ENCODE measurements at places on chromosomes 4 and X.

GRCh38 chr4:61277785-61278760 lies 77.9 kb downstream of the ADGRL3 start:
- DNase-seq = no peak

GRCh38 chr4:72312032-72312650 lies 256.9 kb downstream of the ADAMTS3 start:
- no peak for DNase-seq

DNA sequence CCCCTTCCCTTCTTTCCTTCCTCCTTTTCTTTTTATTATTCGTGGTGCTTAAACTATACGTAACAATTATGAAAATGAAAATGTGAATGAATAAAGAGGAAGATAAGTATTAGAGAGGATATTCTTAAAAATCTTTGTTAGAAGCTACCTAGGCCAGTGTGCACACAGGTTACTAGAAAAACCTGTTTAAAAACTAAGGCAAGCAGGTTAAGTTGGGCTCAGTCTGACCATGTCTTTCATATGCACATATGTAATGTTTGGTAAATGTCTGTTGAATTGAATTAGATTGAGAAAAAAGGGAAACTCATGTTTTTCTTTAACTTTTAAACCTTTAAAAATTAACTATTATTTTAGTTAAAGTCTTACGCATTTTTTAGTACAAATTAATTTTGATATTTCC lies 7.8 kb downstream of the SHROOM3 start:
- no peak for DNase-seq

GRCh38 chr4:126530996-126531585 lies 1101.7 kb upstream of the INTU start:
- DNase-seq = no peak

GRCh38 chrX:110157444-110157843 lies 154.5 kb downstream of the TMEM164 start:
- DNase-seq = no peak

DNA sequence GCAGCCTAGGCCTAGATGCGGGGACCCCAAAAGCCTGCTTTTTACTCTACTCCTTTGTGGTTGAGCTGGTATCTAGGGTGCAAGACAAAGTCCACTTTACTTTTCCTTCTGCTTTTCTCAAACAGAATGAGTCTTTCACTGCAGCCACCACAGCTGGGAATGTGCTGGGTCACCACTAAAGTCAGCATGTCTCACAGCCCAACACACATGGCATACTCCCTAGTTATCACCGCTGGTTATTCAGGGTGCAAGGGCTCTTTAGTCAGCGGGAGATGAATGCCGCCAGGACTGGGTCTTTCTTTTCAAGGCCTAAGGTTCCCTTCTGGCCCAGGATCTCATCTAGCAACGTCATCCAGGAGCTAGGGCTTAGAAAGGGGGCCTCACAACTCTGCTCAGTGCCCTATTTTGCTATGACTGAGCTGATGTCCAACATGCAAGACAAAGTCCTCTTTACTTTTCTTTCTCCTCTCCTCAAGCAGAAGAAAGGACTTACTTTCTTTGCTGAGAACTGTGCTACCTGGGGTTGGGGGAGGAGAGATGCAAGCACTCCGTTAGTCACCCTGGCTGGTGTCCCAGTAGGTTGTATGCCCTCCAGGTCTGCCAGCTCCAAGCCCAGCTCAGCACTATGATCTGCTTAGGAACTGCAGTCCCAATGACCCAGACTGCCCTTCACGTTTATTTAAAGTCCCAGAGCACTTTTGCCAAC lies 22.9 kb upstream of the STPG2 start:
- no peak for DNase-seq

- DNase-seq = no peak
Measured at GRCh38 chrX:140034916-140035315, 69.6 kb upstream of the CXorf66 start.

DNA sequence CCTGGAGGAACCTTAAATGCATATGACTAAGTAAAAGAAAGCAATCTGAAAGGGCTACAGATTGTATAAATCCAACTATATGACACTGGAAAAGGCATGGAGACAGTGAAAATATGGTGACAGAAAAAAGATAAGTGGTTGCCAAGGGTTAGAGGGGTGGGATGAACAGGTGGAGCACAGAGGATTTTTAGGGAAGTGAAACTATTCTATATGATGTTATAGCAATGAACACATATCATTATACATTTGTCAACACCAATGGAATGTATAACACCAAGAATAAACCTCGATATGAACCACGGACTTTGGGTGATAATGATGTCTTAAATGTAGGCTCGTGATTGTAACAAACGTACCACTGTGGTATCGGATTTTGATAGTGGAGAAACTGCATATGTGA lies 40.7 kb downstream of the NPY5R start:
- DNase-seq = no peak

GRCh38 chr4:70315928-70316327 lies 18.9 kb upstream of the CABS1 start:
- no peak for DNase-seq

DNA sequence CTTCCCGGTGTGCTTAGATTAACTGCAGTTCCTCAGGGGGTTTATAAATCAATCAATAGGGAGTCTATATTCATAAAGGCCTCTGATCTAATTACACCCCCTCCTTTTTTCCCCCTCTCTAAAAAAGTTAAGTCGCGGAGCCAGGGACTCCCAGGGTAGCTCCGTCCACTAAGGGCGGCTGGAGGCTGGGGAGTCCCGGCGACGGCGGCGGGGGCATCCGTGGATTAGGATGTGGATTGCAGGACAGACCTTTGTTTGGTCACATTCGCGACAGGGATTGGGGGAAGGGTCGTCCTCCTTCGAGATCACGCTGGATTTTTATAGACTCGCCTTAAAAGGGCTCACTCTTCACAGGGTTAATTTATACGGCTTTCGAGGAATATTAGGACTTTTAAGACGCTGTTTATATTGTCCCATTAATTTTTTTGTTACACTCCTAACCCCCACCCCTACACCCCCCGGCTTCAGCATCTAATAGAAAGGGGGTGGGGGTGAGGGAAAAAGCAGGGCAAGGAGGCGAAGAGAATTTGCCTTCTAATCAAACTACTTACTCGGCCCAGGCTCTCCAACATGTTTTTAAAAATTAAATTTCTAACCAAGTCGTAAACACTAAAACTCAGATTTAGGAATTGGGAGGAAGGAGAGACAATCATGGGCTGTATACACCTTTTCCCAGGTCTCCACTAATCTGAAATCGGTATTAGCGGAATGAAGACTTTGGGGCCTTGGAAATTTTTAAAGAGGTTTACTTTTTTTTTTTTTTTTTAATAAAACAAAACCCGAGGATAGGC lies 8.5 kb downstream of the PITX2 start:
- no peak for DNase-seq

DNA sequence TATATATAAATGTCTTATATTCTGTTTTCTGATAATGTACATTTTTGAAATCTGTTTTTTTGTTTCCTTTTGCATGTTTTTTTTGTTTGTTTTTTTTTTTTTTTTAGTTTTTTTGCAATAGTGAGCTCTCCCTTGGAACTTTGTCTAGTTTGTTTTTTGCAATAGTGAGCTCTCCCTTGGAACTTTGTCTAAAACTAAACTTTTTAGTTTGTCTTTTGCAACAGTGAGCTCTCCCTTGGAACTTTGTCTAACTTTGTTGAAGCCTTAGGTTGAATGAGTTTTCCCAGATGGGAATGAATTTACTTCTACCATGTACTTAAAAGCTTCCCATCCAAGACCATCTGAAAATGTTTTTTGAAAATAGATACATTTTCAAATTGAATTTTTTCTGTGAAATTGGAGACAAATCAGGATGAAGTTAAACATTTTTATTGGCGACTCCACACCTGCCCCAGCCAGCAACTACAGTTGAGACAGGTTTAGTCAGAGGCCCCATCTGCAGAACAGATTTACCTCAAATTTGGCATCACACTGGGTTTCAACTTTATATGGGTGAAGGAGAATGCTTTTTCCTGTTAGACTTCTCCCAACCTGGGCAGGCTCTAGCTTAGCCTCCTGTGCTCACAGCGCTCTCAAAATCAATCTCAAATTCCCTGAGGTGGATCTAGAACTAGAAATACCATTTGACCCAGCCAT lies 16.0 kb downstream of the SLC9B2 start:
- no peak for DNase-seq

- no peak for DNase-seq
Measured at GRCh38 chr4:81137446-81137845, 77.6 kb downstream of the PRKG2 start.

GRCh38 chr4:183728223-183729068 lies 69.4 kb downstream of the TRAPPC11 start:
- no peak for DNase-seq

DNA sequence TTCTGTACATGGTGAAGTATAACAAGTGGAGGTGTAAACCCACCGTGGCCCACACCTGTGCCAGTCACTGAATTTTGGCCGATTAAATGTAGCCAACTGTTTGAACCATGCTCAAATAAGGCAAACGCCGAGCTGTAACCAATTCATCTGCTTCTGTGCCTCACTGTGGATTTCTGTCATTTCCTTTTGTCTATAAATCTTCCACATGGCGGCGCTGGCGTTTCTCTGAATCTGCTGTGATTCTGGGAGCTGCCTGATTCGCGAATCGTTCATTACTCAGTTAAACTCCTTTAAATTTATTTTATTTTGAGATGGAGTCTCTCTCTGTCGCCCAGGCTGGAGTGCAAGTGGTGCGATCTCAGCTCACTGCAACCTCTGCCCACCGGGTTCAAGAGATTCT lies 19.2 kb downstream of the SUPT20HL2 start:
- DNase-seq = no peak

DNA sequence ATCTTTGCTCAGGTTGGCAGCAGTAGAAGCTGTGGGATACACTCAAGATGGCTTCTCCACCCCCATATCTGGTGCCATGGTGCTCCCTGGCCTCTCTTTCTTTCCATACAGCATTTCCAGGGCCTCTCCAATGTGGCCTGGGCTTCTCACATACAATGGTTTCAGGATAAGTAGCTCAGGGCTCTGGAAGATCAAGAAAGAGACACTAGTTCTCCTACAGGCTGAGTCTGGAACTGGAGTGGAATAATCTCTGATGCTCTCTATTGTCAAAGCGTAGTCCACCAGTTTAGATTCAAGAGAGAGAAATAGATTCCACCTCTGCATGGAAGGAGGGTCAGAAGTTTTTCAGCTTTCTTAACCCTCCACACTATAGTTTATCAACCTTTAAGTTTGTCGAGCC lies 138.2 kb upstream of the AADAT start:
- DNase-seq = no peak
